ENCODE measurements at places on chromosomes 5 and 9.

DNA sequence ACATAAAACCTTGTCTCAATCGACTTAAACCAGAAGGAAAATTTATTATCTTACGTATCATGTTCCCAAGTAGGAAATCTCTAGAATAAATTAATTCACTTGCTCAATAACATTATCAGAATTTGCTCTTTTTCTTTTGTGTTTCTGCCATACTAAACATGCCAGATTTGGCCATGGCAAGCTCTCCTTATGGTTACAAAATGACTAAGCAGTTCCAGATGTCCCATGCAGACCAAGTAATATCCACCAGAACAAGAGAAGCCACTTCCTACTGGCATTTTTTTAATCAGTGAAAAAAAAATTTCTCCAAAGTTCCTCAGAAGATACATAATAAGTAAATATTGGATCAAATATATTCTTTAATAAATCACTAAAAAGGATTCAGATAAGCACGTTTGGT lies 25.2 kb upstream of the ADAMTS6 start:
- DNase-seq: no peak

GRCh38 chr9:29659014-29659413 lies 2085.7 kb upstream of the C9orf72 start:
- DNase-seq: no peak

GRCh38 chr9:75239176-75239575 lies 150.9 kb downstream of the OSTF1 start:
- no peak for DNase-seq

- no peak for DNase-seq
Observed at GRCh38 chr5:113663879-113664541, 150.5 kb downstream of the YTHDC2 start.

- DNase-seq: no peak
Observed at GRCh38 chr5:83096660-83097339, 19.5 kb downstream of the XRCC4 start.

DNA sequence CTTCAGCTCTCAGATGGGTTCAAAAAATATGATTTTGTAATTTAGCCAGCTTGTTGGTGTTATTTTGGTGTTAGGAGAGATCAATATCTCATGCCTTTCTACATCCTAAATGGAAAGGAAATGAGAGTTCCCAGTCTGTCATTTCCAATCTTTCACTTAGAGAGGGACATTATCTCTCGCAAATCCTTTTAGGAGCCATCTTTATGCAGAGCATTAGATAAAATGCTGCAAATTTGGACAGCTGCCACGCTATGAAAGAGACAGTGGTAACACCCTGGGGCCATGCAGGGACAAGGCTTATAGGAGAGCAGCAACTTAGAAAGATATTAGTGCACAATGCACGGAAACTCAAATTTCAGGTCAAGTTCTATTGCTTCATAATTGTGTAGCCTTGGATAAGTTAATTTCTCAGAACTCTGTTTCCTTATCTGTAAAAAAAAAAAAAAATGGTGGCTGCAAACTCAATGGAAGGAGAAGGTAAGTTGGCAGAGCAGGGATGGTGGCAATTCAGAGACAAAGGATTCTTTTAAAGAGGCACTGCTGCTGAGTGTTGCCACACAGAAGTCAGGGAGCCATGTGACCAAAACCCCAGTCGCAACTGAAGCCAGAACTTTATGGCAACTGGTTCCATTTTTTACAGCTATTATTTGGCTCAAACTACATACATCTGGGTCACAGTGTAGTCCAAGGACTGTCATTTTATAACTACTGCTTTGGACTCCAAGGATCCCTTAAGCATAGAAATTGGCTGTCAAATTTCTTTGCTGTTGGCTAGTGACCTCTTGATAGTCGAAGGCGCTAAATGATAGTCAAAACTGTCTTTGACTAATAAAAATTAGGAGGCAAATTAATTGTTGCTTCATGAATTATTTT lies 210.2 kb downstream of the FRMD3 start:
- no peak for DNase-seq

DNA sequence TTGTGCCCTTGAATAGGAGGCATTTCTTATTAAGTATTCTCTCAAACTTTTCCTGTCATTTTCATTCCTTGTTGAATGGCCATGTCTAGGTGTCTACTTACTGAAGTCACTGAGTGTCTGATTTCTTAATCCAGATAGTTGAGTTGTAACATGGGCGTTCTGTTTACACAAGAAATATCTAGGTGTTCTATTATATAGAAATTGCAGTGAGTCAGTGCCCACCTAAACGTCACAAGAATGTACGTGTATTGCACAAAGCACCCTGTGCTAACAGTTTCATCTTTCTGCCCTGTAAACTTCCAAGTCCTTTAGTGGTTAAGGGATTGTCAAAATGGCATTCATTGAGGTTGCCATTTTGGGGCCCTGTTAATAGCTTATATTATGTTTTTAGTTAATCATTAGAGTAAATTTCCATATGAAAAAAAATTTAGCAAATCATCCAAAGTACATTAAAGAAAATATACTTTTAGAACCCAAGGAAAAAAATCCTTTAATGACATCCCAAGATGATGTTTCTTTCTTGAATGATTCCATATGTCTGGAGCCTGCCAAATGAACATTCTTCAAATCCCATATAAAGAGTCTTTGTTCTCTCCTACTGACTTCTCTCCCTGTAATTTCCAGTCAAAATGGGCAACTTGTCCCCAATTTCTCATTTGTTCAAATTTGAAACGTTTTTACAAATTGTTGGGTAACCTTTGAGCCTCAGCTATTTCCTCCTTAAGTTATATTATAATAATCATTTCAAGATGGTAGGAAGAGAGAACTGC lies 114.2 kb downstream of the GOLPH3 start:
- no peak for DNase-seq

Measured in activated T-helper 1 cell treated with Interleukin-2 at 50 U/mL for 16 hours (primary cell).